ENCODE measurements at places on chromosomes 11 and 22.
A peak's percentile ranks its signal among the peaks of the same experiment; 100 is the strongest.

- DNase-seq = peak; percentile 70
Measured at GRCh38 chr11:68889948-68890446, 13.6 kb downstream of the MRPL21 start.

- no peak for DNase-seq
Measured at GRCh38 chr22:38700270-38700788, 414 bp downstream of the JOSD1 start.

- DNase-seq = peak; percentile 55
Measured at GRCh38 chr11:87493516-87493915, 455.8 kb downstream of the TMEM135 start.

DNA sequence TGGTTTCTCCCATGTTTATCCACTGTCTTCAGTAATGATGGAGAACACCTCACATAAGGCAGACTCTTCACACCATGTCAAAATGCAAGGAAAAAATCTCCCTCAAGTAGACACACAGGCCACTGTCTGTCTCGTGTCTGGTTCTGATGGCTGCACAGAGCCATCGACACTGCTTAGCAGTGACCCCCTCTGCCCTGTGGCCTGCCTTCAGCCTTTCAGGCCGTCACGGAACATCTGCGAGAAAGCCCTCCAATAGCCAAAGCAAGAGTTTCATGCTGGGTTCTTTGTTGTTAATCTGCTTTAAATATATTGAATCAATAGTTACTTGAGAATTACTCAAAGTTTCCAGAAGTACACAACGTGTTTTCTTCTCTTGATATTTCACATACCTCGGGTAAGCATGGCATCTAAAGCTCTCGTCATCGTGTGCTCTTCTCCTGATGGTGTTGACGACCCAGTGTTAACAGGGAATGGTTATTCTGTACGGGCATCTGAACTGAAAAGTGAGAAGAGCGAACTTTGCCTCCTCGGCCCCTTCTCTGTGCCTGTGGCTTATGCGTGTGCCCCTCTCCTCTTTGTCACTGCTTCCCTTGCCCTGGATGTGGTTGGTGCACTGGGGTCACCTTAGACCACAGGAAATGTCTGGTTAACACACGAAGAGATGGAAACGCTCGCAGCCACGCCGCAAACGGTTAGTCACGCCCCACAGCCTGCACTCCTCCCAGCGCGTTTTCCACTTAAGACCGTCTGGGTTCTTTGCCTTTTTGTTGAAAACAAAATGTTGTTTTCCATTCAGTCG, 33.4 kb upstream of the CTTN start:
- no peak for DNase-seq

GRCh38 chr22:49392841-49393510, 434.7 kb downstream of the BRD1 start:
- DNase-seq = no peak

DNA sequence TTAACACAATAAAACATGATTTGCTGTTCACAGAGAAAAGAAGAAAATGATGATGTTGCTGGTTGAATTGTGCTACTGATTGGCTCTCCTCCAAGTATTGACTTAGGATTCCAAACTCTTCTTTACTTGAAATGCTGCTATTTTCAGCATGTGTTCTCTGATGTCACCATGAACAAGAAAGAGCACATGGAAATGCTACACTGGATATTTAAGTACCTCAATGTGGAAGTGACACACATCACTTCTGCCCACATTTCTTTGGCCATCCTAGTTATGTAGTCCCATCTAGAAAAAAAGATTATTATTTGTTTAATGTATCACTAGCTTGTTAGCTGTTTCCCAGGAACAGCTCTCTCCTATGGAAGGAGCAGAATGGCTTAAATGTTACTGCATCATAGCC, 27.2 kb downstream of the OR52B2 start:
- no peak for DNase-seq

GRCh38 chr11:114709960-114710359, 31.6 kb downstream of the NXPE2 start:
- no peak for DNase-seq

DNA sequence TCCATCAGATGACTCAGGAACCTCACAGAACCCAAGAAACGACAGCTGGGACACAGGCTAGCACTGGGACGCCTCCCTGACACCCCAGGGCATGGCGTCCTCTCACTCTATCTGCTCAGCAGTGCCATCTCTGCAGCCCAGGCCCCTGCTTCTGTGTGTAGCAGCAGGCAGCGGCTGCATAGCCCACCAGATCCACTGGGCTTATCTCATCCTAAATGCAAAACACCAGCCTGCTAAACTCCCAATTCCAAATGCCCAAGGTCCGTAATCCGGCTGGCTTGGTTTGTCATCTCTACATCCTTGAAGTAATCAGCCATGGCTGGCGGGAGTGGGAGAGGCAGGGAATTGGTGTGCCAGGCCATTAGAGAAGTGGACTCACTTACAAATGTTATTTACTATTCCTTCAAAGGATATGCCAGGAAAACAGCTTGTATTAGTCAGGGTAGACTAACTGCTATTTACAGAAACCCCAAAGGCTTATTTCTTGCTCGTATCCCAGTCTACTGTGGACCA, 30.7 kb downstream of the SPATA19 start:
- DNase-seq = no peak

GRCh38 chr22:37351232-37351631, 68.9 kb downstream of the CYTH4 start:
- DNase-seq = no peak

DNA sequence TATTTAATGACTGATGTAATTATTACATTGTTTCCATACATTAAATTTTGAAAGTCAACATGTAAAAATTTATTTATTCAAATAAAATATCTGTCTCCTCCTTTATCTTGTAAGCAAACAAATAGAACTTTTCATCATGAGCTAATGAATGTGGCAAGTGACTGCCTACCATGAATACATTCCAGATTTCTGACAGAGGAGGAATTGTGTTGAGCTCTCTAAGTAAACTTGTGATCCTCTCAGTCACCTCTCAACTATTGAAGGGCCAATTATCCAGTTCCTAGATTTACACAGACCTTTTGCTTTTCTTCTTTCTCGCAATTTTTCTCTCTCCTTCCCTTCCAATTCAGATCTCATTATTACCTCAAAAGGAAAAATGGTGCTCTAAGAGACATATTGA, 21.5 kb downstream of the PRRG4 start:
- no peak for DNase-seq

DNA sequence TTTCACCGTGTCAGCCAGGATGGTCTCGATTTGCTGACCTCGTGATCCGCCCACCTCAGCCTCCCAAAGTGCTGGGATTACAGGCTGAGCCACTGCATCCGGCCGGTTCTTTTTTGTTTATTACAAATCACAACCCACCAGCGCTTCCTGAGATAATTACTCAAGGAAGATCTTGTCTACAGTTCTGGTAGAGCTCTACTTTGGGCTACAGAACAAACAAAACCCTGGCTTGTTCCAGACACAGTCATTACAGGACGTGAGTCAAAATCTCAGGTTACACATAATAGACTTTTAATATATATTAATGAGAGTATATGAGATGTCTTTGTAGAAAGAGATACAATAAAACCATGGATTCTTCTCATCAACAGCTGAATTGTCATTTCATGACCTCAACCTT, 42.8 kb upstream of the NUP50 start:
- peak; percentile 54 for DNase-seq

DNA sequence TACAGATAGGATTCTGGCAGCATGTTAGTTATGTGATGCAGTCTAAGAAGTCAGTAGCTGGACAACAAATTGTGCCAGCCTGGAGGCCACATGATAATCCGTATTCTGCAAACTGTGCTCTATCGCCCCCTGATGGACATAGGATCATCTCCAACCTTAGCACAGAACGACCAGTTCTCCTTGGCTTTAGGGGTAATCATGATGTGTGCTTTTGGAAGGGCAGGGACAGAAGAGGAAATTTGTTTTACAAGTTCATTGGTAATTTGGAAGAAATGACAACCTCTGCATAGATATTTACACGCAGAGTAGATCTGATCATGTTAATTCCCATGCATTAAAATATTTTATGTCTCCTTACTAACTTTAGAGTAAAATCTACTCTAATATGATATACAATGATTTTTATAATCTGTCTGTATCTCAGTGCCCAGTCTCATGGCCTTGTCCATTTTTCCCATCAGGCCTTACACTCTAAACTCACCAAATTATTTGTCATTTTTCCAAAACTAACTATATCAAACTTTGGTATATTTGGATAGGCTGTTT, 12.1 kb downstream of the OR10D3 start:
- peak; percentile 58 for DNase-seq

DNA sequence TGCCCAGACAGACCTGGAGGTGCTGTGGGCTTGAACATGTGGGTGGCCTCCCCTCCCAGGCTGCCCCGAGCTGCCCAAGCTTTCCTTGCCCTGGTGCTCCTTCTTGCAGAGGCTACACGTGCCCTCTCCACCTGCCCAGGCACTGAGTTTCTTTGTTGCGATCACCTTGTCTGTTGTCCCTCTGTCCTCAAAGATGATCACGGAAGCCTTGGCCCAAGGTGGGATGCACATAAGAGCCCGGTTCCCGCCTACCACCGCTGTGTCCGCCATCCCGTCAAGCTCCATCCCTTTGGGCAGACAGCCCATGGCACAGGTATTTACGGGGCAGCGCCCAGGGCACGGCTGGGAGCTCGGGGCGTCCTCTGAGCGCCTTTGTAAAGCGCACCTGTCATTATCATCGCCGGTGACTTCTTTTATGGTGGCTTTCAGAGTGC, 67.5 kb downstream of the MED15 start:
- DNase-seq = no peak

DNA sequence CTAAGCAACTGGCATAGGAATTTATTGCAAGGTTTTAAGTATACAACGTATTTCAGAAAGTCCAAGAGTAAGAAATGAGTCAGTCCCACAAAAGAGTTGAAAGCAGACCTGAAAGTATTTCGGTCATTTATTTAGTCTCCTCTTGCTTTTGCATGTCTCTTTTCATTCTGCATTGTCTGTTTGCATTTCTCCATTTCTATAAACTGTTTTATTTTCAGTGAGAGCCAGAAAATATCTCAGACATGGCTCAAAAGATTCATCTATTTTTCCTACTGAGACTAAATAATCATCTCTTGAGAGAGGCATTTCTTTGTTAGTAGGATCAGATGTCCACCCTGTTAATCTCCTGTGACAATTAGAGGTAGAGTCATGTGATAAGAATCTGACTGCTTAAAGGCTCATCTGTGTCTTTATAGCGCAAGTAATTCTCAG, 219.1 kb upstream of the CCDC179 start:
- peak; percentile 82 for DNase-seq

DNA sequence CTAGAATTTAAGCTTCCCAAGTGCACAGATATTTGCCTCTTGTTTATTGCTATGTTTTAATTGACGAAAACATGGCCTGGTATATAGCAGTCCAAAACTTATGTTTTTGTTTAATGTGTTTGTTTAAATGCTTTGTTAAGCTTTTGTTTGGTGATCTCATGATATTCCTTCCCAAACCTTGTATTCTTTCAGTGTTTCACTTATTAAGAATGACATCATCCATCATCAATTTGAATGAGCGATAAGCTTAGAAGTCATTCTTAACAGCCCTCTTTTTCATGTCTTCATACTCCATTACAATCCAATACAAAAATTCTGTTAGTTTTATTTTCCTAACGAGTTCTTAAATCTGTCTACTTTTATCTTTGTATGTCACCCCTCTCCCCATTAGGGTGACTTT, 206.0 kb downstream of the DYNC2H1 start:
- DNase-seq = peak; percentile 15

DNA sequence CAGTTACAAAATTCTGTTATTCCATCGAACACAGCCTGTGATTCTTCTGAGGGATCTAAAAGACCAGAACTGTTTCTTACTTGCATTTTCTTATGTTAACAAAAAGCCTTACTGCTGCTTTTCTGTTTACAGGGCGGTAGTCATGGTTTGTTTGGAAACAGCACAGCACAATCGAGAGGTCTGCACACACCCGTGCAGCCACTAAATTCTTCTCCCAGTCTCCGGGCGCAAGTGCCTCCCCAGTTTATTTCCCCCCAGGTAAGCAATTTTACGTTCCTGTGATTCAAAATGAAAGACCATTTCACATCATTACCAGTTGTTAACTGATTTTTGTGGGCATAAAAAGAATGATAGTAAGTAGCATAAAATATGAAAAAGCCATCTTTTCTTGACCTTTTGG, 60.8 kb upstream of the ADSL start:
- DNase-seq = no peak

- no peak for DNase-seq
Measured at GRCh38 chr11:78040691-78041379, 17.8 kb upstream of the KCTD14 start.

Data from IMR-90 (cell line).